Stimulated activated CD8-positive, alpha-beta memory T cell treated with anti-CD3 and anti-CD28 coated beads, Interleukin-4, amount 100 ng/mL, for 4 hours (primary cell): ENCODE measurements at places on chromosomes 7 and 10.

DNA sequence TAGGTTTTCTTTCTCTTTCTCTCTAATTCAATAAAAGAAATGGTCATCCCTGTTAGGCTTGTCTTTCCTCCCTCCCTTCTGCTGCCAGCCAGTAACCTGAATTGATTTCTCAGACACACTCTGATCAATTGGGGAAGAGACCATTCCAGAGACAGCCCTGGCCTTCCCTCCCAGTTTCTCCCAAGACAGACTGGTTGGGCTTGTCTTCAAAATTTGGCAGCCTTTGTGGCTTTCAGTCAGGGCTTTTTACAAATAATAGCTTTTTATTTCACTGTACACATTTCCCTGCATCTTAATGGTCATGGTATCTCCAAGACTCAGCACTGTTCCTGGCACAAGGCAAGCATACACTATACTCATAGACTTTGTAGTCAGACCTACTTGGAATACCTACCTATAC lies 33.9 kb downstream of the BCAP29 start:
- no peak for DNase-seq

DNA sequence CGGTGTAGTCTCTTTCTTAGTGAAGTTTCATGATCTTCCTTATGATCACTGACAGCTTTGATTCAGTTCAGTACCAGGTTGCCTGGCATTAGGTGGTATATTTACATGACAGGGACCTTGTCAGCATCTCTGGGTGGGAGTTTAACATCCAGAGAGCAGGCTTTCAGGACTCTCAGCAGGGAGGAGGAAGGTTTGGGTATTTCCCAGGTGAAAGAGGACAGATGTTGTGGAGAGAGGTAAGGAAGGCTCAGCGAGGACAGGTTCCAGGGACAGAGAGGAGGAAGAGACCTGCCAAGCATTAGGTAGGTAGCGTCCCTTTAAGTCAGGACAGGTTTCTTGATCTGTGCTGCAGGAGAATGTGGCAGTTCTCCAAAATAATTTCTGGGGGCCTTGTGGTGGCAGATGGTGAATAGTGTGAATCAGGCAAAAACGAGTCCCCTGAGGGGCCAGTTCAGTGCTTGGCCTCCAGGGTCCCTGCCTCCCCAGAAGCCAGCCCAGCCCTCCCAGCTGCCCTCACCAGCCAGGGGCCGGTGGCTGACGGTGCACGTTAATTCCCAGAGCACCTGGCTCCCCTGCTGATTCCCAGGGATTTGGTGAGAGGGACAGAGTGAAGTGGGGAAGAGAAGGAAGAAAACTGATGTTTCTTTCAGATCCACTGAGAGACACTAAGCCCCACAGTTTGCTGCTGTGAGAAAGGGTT lies 82.0 kb downstream of the VWC2 start:
- DNase-seq: no peak

- no peak for DNase-seq
These were observed 6.0 kb upstream of the ZDHHC4 start for GRCh38 chr7:6571160-6571779.

DNA sequence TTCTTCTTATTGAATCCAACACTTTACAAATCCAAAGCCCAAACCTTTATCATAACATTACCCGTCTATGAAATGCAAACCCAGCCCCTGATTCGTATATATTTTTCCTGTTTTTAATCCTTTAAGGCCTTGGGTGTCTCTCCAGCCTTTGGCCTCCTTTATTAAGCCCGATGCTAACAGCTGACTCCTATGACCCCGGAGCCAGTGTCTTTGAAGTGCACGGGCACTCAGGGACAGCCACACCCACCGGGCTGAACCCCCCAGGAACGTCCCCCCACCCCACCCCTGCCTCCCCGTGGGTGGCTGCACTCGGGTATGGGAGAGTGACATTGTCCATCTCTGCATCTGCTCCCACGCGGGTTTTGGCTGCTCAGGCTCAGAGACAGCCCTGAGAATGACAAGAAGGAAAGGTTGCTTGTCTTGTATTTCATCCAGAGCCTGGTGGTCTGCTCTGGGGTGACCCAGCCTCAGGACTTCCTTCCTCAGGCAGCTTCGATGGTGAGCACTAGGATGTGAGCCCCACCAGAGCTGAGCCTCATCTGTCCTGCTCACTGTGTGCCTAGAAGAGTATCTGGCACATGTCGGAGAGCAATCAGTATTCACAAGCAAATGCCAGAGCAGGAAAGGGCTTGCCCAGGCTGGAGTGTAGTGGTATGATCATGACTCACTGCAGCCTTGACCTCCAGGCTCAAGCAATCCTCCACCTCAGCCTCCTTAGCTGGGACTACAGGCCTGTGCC lies 210.4 kb downstream of the SKIDA1 start:
- DNase-seq: no peak

DNA sequence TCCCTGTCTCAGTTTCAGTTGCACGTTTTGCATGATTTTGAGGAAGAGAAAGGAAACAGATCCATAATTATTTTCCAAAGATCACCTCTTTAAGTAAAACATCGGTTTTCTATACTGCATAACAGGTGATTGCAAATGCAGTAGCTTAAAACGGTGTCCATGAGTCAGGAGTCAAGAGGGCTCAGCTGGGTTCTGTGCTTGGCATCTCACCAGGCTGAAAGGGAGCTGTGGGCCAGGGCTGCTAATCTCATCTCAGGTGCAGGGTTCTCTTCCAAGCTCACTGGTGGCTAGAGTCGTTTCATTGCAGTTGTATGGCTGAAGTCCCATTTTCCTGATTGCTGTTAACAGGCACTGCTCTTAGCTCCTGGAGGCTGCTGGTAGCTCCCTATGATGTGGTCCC lies 57.0 kb upstream of the PRKCQ start:
- no peak for DNase-seq

DNA sequence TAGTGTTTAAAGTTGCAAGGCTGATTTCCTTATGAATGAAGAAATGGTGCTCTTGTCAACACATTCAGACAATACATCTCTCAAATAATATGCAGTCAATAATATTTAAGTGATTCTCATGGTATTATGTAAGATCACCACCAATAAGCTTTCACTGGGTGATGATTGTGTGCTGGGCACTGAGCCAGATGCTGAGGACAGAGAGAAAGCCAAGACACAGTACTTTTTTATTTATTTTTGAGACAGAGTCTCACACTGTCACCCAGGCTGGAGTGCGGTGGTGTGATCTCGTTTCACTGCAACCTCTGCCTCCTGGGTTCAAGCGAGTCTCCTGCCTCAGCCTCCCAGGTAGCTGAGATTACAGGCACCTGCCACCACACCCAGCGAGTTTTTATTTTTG lies 130.6 kb upstream of the LSM8 start:
- no peak for DNase-seq

DNA sequence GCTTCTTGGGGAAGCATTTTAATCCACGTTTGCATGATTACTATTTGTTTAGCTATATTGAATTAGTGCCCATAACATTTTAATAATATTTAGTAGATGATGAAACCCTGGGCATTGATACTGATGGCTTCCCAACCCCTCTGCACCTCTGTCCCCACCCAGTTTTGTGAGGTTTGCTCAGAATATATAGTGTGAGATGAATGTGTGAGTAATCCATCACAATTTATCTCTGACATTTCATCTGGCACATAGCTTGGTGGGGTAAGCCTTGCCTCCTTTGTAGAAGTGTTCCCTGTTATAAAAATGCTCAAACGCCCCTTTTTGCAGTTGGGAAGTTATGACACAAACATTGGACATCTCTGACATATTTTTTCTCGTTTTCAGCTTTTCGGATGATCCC lies 104.2 kb downstream of the WNT2 start:
- DNase-seq: no peak

- DNase-seq: no peak
These were observed 744 bp downstream of the CREM start for GRCh38 chr10:35127289-35127891.
